ENCODE measurements at places on chromosomes 1 and 21.

- no peak for DNase-seq
These were observed 39.1 kb downstream of the SYF2 start for GRCh38 chr1:25193229-25193628.

GRCh38 chr1:63698001-63698838 is 75.6 kb upstream of the ROR1 start:
- DNase-seq, result peak; percentile 32

DNA sequence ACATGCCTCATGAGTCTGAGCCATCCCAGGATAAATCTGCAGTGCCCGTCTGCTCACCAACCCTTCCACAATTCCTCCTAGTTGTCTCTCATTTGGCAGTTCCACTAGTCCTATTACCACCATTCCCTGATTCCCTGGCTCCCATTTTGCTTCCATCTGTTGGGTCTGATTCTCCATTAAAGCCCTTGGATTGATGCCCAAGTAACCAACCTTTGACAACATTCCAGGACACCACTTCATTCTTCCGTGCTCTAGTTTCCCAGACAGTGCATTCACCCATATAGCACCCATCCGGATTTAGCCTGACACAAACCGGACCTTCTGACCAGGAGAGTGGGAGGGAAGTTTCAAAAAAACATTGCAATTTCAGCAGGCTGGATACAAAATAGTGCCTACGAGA is 189.4 kb upstream of the PALMD start:
- no peak for DNase-seq

DNA sequence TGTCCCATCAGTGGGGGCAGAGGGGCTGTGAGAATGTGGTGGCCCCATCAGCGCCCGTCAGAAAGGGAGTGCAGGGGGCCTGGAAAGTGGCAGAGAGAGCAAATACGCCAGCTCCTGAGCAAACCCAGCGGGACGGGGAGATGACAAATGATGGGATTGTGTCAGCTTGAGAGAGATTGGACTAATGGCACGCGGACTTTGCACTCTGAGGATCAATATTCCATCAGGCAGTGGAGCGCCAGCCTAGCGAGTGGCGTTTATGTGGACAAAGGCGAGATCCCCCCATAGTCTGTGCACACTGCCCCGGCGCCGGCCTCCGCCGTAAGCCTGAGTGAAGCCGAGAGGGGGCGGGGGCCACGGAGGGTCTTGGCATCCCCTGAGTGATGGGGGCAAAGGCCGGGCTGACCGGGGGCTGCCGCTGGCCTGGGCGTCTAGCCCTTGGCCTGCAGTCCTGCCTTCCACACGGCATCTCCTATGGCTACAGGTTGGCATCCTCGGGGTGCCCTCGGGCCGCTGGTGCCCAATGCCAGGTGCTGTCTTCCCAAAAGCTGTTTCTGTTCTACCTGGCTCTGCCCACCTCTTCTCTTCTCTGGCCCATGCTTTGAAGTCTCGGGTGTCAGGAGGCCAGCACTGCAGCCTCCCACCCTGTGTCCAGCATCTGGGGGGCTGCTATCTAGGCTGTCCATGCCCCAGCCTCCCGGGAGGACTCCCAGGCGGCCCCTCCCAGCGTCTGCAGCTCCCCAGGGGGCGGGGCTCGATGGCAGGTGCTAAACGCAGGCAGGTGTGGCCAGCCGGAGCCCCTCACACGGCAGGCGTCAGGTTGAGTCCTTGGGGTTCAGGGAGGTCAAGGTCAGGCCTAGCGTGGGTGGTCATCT is 46.5 kb downstream of the PRDM16 start:
- DNase-seq, result no peak

- DNase-seq, result no peak
These were observed 30.5 kb downstream of the TMEM53 start for GRCh38 chr1:44643721-44644334.

- DNase-seq, result no peak
These were observed 275.7 kb downstream of the MATN1 start for GRCh38 chr1:30447701-30448100.

GRCh38 chr1:21882721-21883415 is 54.2 kb downstream of the HSPG2 start:
- DNase-seq, result no peak

DNA sequence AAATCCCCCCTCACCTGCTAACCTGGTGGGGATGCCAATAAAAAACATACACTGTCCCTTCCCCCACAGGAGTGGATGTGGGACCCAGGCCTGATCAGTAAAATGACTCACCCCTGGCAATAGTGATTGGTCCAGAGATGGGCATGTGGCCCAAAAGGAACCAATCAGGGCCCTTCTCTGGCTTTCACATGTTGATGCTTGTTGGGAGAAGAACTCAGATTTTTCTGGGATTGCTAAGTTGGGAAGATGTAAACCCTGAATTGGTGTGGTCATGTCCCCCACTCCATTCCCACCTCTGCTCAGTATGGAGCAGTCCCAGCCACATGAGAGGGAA is 43.6 kb upstream of the ACTL8 start:
- DNase-seq, result no peak

DNA sequence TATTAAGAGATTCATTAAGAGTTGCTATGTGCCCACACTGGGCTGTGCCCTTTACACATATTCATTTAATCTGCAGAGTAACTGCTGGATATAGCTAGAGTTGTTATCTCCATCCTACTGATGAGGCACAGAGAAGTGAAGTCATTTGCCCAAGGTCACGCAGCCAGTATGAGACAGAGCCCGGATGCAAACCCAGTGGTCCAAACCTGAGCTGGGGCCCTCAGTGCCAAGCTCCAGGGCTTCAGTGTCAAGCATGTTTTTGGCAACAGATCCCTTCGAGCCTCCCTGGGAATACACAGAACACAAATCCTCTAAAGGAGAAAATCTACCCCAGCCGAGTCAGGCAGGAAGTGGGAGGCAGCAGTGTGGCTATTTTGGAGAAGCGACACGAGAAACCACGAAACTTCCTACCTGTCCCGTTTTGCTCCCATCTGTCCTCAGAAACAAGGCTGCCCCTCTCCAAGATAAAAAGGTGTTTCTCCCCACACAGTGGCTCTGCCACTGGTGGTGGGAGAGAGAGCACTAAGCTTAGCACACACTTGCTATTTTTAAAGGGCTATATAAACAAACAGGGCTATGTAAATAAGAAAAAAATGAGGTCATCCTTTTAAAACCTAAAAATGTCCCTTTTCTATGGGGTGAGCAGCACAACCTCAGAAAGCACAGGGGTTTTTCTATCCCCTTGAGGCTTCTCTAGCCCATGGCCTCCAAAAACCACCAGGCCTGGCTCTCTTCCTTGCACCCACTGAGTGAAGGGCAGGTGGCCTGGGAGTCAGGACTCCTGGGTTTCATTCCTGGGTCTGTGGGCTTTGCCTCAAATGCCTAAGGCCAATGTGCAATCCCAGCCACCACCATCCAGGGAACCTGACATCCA is 138.6 kb upstream of the EDN2 start:
- no peak for DNase-seq

GRCh38 chr1:116532671-116533428 is 38.0 kb downstream of the CD58 start:
- DNase-seq, result no peak

- DNase-seq, result no peak
These were observed 16.3 kb upstream of the COL6A1 start for GRCh38 chr21:45965084-45965809.

DNA sequence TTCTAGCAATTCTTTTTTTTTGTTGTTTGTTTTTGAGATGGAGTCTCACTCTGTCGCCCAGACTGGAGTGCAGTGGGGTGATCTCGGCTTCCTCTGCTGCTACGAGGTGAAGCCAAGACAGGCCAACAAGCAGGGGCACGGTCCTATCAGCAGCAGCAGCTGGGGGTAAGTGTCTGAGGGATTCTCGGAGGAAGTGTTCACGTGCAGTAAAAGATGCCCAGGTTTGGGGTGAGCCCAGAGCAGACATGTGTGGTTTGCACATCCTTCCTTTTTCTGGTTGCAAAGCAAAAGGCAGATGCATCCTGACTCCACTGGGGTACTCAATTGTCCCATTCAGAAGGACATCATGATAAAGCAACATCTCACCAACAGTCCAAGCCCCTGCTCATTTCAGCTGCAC is 27.7 kb downstream of the PIGP start:
- DNase-seq, result no peak

DNA sequence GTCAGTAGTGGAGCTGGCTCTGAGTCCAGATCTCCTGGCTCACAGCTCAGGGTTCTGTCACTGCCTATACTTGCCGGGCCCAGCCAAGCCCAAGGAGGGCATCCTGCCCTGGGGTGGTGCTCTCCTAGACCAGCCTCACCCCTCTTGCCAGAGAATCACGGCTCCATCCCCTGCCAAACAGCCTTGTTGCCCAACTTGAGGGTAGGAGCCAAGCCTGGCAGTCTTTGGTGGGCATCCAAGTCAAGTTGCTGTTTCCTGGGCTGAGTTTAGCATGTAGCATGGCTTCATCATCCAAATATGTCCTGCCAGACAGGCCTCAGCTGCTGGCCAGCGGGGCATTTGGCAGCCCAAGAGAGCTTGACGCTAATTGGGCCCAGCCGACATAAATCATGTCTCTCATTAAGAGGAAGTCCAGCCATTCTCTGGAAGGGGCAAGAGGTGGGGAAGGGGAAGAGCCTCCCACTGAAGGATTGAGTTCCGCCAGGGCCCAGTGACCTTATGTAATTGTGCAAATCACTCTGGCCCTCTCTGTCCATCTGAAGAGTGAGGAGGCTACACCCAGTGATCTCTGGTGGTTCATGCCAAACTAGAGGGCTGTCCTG is 22.6 kb upstream of the TRABD2B start:
- no peak for DNase-seq

DNA sequence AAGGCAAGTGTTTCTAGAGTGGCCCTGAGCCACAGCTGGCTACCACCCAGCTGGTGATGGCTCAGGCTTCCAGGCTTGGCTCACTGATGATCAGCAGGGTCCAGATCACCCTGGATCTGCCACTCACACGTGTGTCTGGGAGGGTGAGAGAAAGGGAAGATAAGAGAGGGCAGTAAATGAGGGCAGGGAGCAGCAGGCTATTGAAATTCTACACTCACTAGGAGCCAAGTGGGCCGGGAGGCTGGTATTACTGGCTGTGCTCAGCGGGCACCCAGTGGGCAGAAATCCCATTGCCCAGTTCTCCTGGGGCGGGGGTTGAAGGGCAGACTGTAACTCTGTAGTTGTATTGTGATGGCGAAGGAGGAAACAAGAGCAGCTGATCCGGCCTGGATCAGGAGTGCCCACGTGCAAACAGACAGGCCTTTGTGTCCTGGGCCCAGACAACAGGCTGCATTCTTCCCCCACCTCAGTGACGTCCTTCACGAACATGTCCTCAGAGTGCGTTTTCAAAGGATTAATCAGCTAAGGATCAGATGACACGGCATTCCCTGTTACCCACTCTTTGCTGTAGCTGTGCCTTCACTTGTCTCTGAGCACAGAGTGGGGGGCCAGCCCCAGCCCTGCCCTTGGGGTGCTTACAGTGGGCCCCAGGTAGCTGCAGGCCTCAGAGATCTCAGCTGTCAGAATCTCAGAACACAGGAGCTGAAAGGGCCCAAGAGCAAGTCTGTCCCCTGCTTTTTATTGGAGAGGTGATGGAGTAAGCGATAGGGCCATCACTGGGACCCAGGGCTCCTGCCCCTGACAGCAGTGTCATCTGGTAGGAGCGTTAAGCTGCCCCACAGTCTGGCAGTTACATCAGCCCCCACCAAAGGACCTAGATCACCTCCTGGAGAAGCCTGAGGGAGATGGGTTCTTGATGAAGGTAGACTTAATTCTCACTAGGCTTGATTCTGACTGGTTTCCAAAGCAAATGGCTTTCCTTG is 60.5 kb downstream of the ATP1A1 start:
- peak; percentile 87 for DNase-seq

GRCh38 chr1:150516050-150516591 is 569 bp downstream of the FALEC start:
- peak; percentile 29 for DNase-seq

GRCh38 chr1:4053160-4053748 is 153.2 kb upstream of the C1orf174 start:
- no peak for DNase-seq

DNA sequence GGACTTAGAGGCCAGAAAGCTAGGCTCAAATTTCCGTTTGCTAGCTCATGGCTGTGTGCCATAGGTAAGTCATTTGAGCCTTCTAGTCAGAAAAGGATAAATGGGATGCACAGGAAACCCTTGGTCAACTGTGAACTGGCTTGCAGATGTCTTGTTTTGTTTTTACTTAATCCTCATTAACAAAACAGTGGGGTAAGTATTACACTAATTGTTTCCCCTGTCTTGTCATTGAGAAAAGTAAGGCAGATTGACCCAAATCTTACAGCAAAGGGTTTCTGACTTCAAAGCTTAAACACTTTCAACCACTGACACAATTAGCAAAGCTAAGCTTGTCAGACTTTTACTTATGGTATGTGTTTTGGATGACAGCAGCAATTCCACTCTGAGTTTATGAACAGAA is 291.3 kb downstream of the NTNG1 start:
- no peak for DNase-seq

GRCh38 chr1:116764906-116765862 is 11.0 kb downstream of the CD2 start:
- DNase-seq, result no peak

DNA sequence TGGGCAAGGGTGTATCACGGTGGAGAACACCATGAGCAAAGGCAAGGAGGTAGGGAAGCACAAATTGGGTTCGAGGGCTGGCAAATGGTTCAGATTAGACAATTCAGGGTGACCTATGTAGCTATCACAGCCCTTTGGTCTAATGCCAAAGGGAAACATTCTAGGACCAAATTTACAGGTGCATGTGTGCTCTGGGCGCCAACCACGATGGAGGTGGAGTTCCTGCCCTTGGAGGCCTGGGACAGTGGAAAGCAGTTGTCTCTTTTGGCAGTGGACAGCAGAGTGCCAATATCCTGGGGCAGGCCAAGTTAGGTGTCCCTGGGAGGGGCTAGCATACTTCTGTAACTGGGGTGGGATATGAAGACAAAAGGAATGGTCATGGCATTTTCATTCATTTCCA is 40.1 kb downstream of the IGFN1 start:
- no peak for DNase-seq

GRCh38 chr21:43361493-43362296 is 65.2 kb downstream of the SIK1 start:
- DNase-seq, result no peak

GRCh38 chr1:168976267-168976666 is 130.2 kb upstream of the ATP1B1 start:
- no peak for DNase-seq

DNA sequence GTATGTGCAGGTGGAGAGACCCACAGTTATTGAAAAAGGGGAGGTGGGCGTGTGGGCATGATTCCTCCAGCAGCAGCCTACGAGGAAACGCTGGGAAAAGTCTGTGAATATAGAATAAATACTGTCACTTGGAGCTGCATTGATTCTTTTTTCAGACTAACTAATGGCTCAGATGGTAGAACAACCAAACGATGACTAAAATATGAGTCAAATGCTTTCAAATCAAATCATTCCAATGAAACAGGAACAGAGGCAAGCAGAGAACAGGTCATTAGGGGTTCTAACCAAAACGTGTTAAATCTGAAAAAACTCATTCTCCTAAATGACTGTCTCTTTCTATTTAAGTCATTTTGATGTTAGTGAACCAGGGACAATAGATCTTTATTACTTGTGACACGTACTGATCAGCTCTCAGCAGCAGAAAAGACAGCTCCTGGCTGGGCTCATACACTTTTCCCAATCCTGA is 35.1 kb upstream of the SEC16B start:
- no peak for DNase-seq

- DNase-seq, result no peak
These were observed 25.4 kb downstream of the EGLN1 start for GRCh38 chr1:231396643-231397042.

Data from head of caudate nucleus (tissue), 42 donors.